ENCODE measurements at places on chromosomes 3 and 15.

DNA sequence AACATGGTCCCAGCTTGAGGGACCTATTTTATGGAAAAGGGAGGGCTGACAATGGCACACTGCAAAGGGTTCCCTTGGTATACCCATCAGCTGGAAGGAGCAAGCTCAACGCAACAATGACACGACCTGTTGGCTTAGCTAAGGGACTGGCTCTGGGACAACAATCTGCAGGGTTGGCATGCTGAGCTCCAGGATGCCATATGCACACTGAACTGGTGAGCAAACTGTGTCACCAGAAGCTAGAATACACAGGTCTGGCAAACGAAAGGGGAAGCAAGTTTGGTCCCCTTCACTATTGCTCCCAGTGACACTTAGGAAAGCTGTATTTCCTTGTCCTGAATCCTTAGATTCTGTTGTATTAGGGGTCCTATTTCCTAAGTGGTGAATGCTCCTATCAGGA, 38.0 kb upstream of the RASGRF1 start:
- no peak for DNase-seq

DNA sequence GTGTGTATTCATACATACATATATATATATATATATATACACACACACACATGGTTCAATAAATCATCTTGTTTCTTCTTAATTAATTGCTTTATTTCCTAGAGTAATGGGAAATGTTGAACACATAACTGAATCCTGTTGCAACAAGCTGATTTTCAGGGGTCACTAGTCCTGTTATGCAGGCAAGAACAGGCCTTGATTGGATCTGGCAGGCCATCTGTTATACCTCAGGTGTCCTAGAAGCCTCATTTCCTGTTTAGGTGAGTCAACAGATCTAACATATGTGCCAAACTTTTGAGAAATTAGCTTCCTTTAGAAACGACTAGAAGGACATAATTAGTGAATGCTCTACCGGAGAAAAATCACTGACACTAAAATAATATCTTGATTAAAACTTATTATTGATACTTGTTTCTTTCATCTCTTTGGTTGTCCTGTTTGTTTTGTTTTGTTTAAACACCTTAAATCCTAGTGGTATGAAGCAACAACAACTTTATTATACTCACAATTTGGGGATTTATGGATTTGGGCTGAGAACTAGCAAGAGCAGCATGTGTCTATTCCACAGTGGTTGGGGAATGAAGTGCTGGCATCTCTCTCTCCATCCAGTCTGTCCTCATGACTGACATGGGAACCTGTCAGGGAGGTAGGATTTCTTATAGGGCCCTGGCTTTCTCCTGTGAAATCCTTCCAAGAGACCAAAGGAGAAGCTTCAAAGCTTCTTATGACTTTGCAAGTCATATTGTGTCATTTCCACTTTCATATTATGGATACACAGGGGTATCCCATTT, 552.6 kb downstream of the NSUN3 start:
- no peak for DNase-seq

DNA sequence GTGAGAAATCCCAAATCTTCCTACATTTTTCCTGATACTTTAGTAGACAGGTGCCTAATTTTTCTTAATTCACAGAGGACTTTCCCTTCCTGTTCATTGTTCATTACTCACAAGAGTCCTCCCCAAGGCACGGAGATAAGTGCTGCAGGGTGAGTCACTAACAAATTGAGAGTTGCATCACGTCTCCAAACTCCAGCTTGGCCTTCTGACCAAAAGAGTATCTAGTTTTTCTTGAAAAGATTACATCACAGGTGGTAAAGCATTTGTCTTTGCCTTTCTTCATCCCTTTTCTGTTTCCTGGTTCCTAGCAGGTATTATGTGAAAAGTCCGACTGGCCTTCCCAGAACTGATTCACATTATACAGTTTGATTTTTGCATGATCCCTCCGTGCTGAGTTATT, 24.9 kb upstream of the RASGRP1 start:
- DNase-seq: no peak

- DNase-seq: no peak
Measured at GRCh38 chr3:58082047-58082446, 73.8 kb downstream of the FLNB start.

- DNase-seq: peak; percentile 59
Measured at GRCh38 chr15:90594301-90594738, 64.6 kb downstream of the CRTC3 start.

DNA sequence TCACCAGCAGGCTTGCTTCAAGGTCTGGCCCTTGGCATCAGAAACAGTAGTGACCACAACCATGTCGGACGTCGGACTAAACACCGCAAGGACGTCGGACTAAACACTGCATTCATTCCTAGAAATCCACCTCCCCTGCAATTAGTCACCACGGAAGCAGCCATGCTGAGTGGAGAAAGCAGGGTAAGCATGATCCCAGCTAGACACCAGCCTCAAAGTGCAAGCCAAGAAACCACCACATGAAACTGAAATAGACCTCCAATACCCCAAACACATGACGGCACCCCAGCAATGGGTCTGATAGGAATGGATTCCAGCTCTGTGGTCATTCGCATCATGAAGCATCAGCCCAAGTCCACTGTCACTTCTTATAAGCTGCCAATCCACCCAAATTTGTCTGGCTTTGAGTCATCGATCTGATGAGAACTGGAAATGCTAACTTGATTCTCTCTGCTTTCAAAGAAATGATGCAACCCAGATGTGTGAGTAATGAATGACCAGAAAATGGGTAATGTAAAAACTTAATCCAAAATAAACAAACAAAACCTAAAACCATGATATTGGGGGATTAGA, 348.3 kb upstream of the TMCO5A start:
- no peak for DNase-seq

DNA sequence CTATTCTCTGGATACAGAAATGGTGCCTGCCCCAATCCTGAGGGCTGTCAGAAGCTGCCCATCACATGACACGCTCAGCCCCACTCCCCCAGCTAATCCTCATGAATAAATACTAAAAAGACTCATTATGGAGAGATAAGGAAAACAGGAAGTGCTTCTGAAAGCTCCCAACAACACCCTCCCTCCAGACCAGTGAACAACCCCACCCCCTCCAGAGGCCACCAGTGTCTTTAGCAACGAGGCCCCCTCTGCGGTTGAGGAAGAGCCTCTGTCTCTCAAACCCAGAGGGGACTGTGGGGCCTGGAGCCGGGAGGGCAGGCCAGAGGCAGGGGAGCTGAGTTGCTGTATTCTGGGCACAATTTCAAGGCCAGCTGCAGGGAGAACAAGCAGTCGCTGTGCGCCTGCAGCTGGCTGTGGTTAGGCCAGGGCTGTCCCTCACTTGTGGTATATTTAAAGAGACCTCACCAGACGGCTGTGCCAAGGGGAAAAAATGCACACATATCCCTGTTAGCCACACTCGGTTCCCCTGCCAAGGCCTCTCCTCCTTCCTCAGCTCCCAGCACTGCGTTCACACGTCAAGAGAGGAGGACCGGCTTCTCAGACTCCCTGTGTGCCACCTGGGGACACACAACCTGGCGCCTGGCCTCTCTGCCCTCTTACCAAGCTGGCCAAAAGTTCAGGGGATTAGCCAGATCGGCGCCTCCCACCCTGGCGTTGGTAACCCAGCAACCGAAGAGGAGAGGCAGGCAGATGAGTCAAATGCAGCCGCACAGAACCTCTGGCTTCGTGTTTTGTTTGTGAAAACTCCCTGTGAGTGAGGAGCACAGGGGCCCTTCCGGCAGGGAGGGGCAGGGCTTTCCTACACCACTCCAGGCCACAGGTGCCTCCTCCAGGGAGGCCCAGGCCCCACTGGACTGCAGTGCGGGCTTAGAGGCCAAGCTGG, 101.2 kb upstream of the ETV5 start:
- DNase-seq: no peak

- no peak for DNase-seq
Measured at GRCh38 chr15:92033723-92034122, 180.2 kb downstream of the SLCO3A1 start.

GRCh38 chr3:140093742-140094141, 158.8 kb downstream of the CLSTN2 start:
- no peak for DNase-seq

DNA sequence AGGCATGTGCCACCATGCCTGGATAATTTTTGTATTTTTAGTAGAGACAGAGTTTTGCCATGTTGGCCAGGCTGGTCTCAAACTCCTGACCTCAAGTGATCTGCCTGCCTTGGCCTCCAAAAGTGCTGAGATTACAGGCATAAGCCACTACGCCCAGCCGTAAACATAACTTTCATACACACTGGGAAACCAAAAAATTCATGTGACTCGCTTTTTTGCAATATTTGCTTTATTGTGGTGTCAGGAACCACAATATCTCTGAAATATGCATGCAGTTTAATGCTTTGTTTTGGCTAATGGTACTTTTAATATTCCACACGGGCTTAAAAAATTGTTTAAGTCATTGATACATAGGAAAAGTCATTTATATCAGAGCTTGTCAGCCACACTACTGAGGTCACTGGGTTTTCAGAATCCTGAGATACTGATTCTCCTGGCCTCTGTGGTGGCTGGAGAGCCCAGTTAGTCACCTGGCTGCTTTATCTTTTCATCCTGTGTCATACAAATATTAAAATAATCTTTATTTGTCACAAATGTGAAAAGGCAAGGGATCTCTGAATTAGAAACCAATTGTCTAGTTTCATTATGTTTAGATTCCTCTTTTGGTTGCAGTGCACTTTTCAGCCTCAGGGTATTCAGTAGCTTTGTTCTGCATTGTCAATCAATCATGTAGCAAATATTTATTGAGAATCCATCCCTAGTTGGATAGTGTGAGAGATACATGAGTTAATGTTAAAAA, 10.0 kb downstream of the TMEM62 start:
- no peak for DNase-seq

DNA sequence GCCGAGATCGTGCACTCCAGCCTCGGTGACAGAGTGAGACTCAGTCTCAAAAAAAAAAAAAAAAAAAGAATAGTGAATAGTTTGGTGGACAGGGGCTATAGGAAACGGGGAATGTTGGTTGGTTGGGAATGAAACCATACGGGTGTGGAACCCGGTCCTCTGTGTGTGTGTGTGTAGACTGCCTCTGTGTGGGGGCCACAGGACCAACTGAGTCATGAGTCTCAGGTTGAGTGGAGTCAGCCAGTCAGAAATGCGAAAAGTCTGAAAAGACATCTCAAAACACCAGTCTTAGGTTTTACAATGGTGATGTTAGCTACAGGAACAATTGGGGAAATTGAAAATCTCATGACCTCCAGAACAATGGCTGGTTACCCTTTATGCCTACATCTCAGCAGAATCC, 44.5 kb downstream of the ZDHHC19 start:
- no peak for DNase-seq

DNA sequence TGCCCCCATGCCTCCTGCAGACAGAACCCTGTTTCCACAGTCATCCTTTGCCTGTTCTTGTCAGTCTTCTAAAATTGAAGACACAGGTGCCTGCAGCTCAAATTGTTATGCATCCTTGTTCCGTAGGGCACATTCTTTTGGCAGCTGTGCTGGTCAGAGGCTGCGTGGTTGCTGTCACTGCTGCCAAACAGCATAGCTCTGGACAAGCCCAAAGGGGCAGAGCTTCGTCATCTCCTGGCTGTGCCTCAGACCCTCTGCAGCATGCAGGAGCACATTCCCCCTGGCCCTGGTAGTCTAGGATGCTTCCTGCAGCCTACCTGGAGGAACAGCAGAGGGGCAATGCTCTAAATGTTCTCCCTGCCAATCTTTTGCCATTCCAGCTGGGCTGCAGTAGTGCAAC, 2.1 kb upstream of the FBXL22 start:
- no peak for DNase-seq

DNA sequence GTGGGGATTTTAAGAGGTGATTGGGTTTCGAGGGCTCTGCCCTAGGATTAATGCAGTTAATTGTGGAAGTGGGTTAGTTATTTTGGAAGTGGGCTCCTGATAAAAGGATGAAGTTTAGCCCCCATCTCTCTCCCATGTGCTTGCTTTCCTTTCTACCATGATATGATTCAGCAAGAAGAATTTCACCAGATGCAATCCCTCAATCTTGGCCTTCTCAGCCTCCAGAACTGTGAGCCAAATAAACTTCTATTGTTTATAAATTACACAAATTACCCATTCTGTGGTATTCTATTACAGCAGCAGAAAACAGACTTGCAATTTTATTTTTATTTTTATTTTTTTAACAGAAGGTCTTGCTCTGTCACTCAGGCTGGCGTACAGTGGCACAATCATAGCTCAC, 27.3 kb upstream of the UBE2E1 start:
- DNase-seq: no peak

GRCh38 chr3:65330072-65330471, 642.3 kb upstream of the ADAMTS9 start:
- DNase-seq: no peak

DNA sequence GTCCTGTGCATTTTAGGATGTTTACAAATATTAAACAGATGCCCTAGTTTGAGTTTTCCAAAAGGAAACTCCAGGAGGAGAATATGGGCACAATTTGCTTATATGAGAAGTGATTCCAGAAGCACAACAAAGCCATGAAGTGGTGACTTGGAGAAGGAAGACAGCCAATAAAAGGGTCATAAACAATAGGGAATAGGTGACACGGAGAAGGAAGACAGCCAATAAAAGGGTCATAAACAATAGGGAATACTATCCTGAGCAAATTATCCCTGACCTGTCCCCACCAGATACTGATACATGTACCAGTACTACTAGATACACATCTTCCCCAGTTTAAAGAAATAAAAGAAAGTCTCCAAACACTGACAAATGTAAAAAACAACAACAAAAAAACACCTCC, 663.6 kb downstream of the GBE1 start:
- DNase-seq: no peak

GRCh38 chr3:62090066-62090465, 283.3 kb downstream of the FEZF2 start:
- DNase-seq: no peak

- DNase-seq: no peak
Measured at GRCh38 chr3:64884536-64884935, 196.7 kb upstream of the ADAMTS9 start.

GRCh38 chr15:45333550-45333949, 44.8 kb downstream of the GATM start:
- DNase-seq: no peak

GRCh38 chr15:37877851-37878741, 56.3 kb upstream of the TMCO5A start:
- no peak for DNase-seq

GRCh38 chr3:192207651-192208050, 519.7 kb downstream of the FGF12 start:
- DNase-seq: no peak
